Small intestine (tissue), 16 donors: ENCODE measurements at places on chromosomes 6 and 20. TPM values are rescaled to one million over a fixed set of nuclear protein-coding genes. Genes with fewer than 3 reads are reported as not detected.
A peak's percentile ranks its signal among the peaks of the same experiment; 100 is the strongest.

COL21A1 gene
- not detected for polyA plus RNA-seq

BHLHE23 gene
- not detected for polyA plus RNA-seq

GRCh38 chr6:136809091-136809860, 13.1 kb upstream of the PEX7 start:
- no peaks in the 10 kb centered on the region for H3K27me3 ChIP-seq
- no peaks in the 10 kb centered on the region for H3K36me3 ChIP-seq
- H3K27ac ChIP-seq = no peak overlapping the region

SLCO4A1 gene
- polyA plus RNA-seq = 2.2 TPM

GRCh38 chr20:36368869-36369268, 62.7 kb downstream of the DLGAP4 start:
- no peaks in the 10 kb centered on the region for H3K4me1 ChIP-seq
- no peak overlapping the region for H3K4me3 ChIP-seq
- no peaks in the 10 kb centered on the region for H3K27me3 ChIP-seq
- DNase-seq = no peak

DNA sequence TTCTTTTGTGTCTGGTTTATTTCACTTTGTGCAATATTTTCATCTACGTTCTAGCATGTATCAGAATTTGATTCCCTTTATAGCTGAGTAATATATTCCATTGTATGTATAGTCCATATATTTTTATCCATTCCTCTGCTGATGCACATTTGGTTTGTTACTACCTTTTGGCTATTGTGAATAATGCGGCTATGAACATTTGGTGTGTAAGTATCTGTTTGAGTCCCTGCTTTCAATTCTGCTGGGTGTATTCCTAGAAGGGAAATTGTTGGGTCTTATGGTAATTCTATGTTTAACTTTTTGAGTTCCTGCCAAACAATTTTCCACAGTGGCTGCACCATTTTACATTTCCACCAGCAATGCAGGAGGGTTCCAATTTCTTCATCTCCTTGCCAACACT, 52.4 kb downstream of the DNAH8 start:
- H3K27ac ChIP-seq = no peak overlapping the region
- no peak overlapping the region for H3K4me3 ChIP-seq
- no peaks in the 10 kb centered on the region for H3K27me3 ChIP-seq
- no peak for DNase-seq

GSTA2 gene
- polyA plus RNA-seq = 88.6 TPM

DNA sequence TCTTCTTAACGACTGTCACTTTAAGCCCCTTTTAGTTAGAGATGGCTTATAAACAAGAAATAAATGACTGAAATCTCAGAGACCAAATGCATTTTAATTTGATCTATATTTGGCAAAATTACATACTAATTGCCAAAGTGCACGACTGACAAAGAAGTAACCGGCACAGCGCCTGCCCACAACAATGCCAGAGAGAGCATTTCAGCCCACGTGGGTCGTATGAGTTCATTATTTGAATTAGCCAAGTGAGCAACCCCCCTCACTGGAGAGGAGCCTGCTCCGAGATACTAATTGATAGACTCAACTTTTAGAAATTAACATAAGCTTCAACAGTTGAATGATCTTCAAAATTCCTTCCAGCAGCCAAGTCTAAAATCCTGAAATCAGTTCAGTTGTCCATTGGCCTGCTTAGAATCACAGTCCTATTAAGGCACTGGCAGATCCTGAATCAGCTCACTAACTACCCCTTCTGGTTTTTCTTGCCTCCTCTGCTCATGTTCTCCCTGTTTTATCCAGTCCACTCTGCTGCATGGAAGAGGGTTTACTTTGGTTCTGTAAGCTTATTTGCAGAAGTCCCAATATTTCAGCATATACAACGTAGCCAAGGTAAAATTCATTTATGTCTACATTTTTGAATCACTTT, 519.1 kb upstream of the AGPAT4 start:
- no peaks in the 10 kb centered on the region for H3K4me1 ChIP-seq
- no peaks in the 10 kb centered on the region for H3K36me3 ChIP-seq
- no peaks in the 10 kb centered on the region for H3K27me3 ChIP-seq
- H3K4me3 ChIP-seq = no peak overlapping the region
- H3K27ac ChIP-seq = no peak overlapping the region
- DNase-seq = no peak

DNA sequence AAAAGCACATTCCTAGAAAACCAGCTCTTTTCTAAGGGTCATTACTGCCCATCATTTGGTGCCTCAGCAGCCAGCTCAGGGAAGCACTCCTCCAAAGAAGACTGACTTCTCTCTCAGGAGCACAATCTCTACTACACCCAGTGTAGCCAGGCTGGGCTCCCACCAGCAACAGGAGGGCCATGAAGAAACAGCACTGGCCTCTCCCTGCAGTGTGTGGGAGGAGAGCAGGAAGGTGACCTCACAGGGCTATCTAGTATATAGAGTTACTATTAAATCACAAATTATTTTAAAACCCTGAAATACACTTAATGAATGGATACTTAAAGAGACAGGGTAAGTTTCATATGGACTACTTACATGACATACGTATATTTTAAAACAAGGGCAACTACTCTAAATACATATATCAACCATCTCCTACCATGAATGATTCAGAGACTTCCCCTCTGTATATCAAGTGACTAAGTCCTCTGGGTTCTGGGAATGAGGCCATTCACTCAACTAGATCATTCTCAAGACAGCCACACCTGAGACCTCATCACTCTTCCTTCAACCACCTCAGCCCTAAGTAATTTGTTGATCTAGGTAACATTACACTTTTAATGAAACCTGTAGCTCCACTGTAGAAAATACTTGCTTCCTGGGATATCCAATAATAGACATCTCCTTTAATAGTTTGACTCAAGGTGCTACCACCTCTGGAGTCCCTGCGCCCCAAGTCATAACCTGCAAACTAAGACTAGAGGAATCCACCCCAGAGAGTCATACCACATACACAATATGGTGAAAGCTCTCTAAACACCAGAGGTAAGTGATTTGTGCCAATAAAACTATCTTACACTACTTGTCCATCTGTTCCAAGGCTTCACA, 25.2 kb downstream of the TBX18 start:
- H3K4me3 ChIP-seq = no peak overlapping the region
- no peaks in the 10 kb centered on the region for H3K4me1 ChIP-seq

DNA sequence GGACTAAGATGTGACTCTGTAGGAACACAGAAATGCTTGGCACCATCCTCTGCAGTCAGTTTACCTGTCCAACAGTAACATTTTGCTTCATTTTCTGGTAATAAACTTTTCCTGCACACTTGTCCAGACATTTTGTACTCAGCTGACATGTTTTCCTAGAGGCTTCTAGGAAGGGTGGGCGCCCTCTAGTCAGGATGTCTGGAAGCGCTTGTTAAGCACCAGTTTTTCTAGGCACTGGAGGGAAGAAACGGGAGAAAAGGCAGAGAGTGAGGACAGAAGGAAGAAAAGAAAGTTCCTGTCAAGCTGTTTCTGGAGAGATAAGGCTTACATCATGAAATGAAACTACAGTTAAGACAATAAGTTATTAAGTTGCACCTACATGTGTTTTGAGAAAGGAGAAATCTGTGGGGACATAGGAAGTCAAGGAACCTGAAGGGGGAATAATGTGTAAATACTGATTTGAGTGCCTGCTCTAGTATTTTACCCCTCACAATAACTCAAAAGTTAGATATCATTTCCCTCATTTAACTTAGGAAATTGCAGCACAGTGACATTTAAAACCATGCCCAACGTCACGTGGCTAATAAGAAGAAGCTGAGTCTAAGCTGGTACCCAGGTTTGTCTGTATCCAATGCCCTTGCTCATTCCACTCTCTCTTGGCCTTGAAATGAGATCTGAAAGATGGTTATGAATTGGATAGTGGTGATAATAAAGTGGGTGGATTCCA, 42.7 kb upstream of the TNFRSF21 start:
- no peak for DNase-seq
- H3K36me3 ChIP-seq = no peaks in the 10 kb centered on the region
- H3K27me3 ChIP-seq = no peaks in the 10 kb centered on the region
- no peak overlapping the region for H3K4me3 ChIP-seq

DNA sequence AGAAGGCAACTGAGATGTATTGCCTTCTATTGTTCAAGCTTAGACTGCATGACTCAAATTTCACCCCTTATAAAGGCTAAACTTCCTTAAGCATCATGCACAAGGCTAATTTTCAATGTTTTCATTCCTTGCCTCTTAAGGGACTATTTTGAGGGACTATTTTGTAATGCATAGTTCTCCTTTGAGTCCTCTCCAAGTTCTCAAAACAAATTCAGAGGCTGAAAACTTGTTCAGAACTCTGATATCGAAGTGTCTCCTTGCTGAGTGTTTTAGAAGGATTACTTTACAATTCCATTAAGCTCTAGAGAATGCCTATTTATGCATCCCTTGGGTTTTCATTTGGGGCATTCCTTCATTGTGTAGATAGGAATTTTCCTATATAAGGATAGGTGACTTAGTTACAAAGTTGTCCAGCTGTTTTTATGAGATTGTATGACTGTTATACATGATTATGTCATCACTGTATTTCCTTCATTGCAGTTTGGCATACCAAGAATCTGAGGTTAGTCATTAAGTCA, 41.7 kb downstream of the COL19A1 start:
- H3K4me1 ChIP-seq = no peaks in the 10 kb centered on the region
- no peak overlapping the region for H3K4me3 ChIP-seq
- no peak for DNase-seq
- H3K27me3 ChIP-seq = no peaks in the 10 kb centered on the region
- no peaks in the 10 kb centered on the region for H3K36me3 ChIP-seq

GRCh38 chr20:8148501-8148900, 16.4 kb downstream of the PLCB1 start:
- H3K27me3 ChIP-seq = no peaks in the 10 kb centered on the region
- H3K4me3 ChIP-seq = no peak overlapping the region
- H3K36me3 ChIP-seq = no peaks in the 10 kb centered on the region
- no peak overlapping the region for H3K27ac ChIP-seq

DNA sequence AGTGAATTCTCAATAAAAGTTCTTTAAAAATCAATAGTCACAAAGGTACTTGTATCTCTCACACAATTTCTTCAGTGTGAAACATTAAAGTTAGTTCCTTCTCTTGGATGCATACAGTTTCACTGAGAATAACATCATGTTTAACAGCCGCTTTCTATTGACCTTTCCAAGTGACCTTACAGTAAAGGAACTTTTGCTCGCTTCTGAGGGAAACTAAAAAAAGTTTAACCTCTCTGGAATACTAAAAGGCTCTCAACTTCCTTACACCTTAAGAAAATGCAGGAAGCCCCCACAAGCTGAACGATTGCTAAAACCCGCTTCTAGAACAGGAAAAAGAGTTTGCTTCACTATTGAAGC, 1.3 kb downstream of the RRAGD start:
- H3K27ac ChIP-seq = peak overlapping the region; percentile 71
- no peaks in the 10 kb centered on the region for H3K36me3 ChIP-seq
- H3K4me3 ChIP-seq = peak overlapping the region; percentile 72
- peaks cover 22% of the 10 kb centered on the region for H3K4me1 ChIP-seq
- H3K27me3 ChIP-seq = peaks cover 12% of the 10 kb centered on the region

DNA sequence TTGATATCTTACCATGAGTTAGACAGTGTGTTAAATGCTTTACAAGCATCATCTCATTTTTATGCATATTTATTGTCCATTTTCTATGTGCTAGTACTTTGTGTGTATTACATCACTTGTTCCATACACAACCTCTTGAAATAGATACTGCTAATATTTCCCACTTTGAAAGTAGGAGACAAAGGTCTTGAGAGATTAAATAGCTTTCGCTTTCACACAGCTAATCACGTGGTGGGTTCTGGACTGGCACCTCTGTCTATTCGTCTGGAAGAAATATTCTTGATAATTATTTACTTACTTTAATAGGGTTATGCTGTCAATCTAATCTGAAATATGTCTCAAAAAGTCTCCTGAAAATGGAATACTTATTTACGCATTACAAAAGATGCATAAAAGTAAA, 30.2 kb downstream of the EPHA7 start:
- H3K4me1 ChIP-seq = no peaks in the 10 kb centered on the region
- no peak overlapping the region for H3K27ac ChIP-seq
- H3K36me3 ChIP-seq = no peaks in the 10 kb centered on the region
- H3K4me3 ChIP-seq = no peak overlapping the region
- H3K27me3 ChIP-seq = no peaks in the 10 kb centered on the region

LPA gene
- 0.10 TPM for polyA plus RNA-seq

- H3K36me3 ChIP-seq = no peaks in the 10 kb centered on the region
- H3K27ac ChIP-seq = no peak overlapping the region
- H3K4me3 ChIP-seq = no peak overlapping the region
Observed at GRCh38 chr6:37106554-37106953, 63.4 kb upstream of the PIM1 start.

DNA sequence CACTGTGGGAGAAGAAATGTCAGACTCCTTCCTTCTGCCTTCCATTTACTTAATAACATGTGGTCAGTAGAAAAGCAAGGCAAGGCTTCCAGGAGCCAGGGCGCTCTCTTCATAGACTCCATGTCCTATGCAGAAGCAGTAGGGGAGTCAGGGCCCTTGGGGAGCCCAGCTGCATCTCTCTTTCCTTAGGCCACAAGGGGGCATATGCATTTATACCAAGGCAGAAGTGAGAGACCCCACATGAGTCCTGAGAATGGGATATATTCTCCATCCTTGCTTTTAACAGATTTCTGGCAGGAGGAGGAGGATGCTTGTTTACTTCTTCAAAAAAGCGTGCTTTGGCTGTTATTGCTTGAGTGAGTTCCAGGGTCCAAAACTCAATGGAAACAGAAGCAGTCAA, 198.5 kb downstream of the HIVEP2 start:
- H3K4me1 ChIP-seq = no peaks in the 10 kb centered on the region
- no peak overlapping the region for H3K4me3 ChIP-seq
- DNase-seq = peak; percentile 14
- H3K27me3 ChIP-seq = no peaks in the 10 kb centered on the region
- H3K27ac ChIP-seq = no peak overlapping the region
- H3K36me3 ChIP-seq = no peaks in the 10 kb centered on the region

DNA sequence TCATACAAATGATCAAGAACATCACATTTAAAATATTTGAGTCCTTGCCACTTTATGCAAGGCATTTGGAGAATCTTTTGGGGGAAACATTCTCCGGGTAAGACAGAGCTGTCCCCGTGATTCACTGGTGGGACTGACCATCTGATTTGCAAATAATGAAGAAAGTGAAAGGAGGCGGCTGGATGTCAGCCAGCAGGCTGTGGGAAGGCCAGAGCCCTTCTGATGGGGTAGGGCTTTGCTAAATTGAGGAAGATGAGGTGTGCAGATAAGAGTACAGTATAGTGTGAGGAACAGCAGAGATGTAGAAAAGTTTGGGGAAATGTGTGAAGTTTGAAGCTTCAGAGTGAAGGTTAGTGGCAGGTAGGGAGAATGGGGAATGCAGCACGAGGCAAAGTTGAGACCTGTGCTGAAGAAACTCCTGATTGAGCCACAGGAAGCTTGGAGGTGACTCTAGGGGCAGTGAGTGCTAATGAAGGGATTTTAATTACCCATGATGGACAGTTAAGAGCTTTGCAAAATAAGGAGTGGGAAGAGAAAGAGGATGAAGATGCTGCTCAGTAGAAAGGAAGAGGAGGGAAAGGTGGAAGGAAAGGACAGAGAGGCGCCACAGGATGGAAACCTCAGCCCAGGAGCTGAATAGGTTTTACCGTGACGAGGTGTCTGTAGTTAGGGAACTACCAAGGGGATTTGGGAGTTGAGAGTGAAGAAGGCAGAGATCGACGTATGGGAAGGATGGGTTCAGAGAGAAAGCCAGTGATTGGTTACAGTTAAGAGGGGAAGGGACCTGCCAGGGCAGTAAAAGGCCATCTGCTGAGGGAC, 68.7 kb downstream of the SNX9 start:
- H3K27me3 ChIP-seq = no peaks in the 10 kb centered on the region
- no peaks in the 10 kb centered on the region for H3K4me1 ChIP-seq
- no peak overlapping the region for H3K27ac ChIP-seq
- H3K4me3 ChIP-seq = no peak overlapping the region
- DNase-seq = no peak
